ENCODE measurements at places on chromosomes 1 and 21. TPM values are rescaled to one million over a fixed set of nuclear protein-coding genes. Genes with fewer than 3 reads are reported as not detected.

- H3K4me1 ChIP-seq: no peaks in the 10 kb centered on the region
- no peaks in the 10 kb centered on the region for H3K27me3 ChIP-seq
- no peaks in the 10 kb centered on the region for H3K36me3 ChIP-seq
- no peak overlapping the region for H3K27ac ChIP-seq
- no peak for DNase-seq
These were observed 30.1 kb downstream of the CAMK1G start for GRCh38 chr1:209613400-209614150.

DNA sequence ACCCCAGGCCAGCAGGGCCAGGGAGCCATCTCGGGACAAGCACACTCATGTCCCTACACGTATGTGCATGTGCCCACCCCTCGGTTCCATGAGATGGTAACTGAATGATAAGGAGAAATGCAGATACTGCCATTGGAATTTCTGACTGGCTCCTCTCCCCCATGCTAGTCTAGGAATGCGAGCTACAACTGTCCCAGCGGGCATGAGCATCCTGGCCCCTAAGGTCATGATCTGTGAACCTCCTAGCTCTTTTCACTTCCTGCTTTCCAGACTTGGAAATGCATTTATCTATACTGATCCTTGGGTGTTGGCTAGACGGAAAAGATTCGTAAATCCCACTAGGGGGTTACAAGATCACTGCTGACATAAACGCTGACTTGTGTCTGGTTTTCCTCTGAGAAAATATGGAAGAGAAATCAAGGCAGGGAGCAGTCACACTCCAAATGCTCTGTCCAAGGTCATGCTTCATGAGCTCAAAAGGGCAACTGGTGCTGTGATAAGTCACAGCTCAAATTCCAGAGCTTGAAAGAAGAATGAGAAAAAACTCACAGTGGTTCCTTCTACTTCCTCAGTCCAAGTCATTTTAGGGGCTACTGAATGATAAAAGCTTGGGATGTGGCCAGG is 49.8 kb downstream of the SLC45A1 start:
- H3K27ac ChIP-seq: no peak overlapping the region
- H3K27me3 ChIP-seq: no peaks in the 10 kb centered on the region
- peaks cover 24% of the 10 kb centered on the region for H3K4me1 ChIP-seq
- H3K4me3 ChIP-seq: no peak overlapping the region
- no peak for DNase-seq

GRCh38 chr1:234642428-234642827 is 32.5 kb upstream of the IRF2BP2 start:
- no peaks in the 10 kb centered on the region for H3K36me3 ChIP-seq
- no peak for DNase-seq
- H3K4me1 ChIP-seq: no peaks in the 10 kb centered on the region
- no peak overlapping the region for H3K4me3 ChIP-seq
- no peak overlapping the region for H3K27ac ChIP-seq

CEP85 gene
- total RNA-seq: 35.3 TPM

DNA sequence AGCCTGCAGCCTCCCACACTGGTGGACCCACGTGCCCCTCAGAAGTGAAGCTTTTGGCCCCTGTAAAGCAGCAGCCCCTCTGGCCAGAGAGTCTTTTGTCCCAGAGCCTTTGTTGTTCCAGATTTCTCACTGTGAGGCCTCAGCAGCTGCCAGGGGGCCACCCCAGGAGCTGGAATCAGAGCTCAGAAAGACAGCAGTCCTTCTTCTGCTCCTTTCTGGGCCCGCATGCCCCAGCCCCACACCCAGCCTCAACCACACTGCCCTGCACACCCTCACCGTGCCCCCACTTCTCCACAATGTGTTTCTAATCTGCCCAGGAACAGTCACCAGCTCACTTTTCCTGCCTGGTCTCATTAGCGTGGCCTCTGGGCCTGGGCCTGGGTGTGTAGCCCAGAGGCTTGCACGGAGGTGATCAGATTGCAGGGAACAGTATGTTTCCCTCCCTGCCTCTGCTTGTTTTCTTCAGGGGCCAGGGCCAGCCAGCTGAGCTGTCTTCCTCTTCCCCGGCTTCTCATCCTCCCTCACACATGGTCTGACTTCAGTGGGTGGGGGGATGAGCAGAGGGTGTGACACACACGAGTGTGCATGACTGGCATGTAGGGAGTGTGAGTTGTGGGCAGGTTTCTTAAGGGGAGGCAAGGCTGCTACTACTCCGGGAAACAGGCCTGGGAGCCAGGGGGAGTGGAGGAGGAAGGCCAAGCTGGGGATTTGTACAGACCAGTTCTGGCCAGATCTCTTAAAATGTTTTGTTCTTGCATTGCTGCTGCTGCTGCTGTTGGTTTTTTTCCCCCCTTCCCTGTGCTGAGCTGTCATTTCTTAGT is 82.5 kb upstream of the ZNF648 start:
- no peaks in the 10 kb centered on the region for H3K27me3 ChIP-seq
- H3K4me3 ChIP-seq: no peak overlapping the region
- no peak overlapping the region for H3K27ac ChIP-seq
- DNase-seq: no peak

CATSPERE gene
- total RNA-seq: 0.45 TPM

DNA sequence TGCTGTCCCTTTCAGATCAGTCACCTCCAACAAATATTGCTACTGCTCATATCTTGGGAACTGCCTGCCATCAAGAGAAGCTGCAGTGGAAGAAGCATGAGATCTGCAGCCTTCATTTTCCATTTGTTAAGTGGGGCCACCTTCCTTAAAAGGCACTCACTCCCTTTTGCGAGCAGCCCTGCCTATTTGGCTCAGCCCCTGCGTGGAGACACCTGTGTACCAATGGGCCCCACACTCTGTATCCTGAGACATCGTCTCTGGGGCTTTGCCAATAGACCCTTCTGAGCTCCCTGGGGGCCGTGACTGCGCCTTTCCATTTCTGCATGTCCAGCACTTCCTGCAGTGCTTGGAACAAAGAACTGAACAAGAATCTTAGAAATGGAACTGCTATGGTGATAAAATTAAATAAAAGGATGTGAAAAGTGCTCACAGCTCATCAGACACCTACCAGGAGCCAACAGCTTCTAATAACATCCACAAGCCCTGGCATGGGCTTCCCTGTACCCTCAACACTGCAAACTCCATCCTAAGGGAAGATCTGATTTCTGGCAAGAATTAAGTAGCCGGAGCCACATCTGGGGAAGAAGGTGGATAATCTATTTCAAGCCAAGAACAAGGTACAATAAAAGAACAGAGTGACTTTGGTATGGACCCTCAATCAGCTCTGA is 36.7 kb downstream of the PARP1 start:
- peaks cover 56% of the 10 kb centered on the region for H3K36me3 ChIP-seq
- no peak overlapping the region for H3K4me3 ChIP-seq
- H3K27ac ChIP-seq: no peak overlapping the region
- no peak for DNase-seq

GRCh38 chr1:186738926-186739325 is 58.7 kb upstream of the PTGS2 start:
- H3K27ac ChIP-seq: no peak overlapping the region
- H3K4me1 ChIP-seq: no peaks in the 10 kb centered on the region
- no peak for DNase-seq
- H3K36me3 ChIP-seq: no peaks in the 10 kb centered on the region
- H3K4me3 ChIP-seq: no peak overlapping the region

FMO5 gene
- total RNA-seq: 0.34 TPM

GRCh38 chr1:206117151-206117948 is at the start of gene AVPR1B:
Gene AVPR1B, minus strand, starts transcription at chr1:206117388. Its CDS starts 498 bp downstream, at chr1:206116890.
- no peaks in the 10 kb centered on the region for H3K36me3 ChIP-seq
- peaks cover 25% of the 10 kb centered on the region for H3K27me3 ChIP-seq
- DNase-seq: peak; percentile 75
- peak within 1 kb of the TSS; percentile 54 for H3K4me3 ChIP-seq

DNA sequence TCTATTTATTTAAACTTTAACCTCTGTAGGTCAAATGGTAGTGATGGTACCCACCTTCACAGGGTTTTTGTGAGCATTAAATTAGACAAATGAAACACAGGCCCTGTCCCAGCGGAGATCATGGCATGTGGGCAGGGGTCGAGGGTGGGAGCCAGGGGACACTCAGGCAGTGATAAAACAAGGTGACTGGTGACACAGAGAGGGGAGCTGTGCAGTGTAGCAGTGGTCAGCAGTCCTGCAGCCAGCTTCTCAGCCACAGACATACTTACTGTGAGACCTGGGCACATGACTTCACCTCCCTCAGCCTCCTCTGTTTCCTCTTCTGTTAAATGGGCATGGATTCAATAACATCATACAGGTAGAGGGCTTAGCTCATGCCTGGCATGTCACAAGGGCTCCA is 44.9 kb downstream of the SRRM1 start:
- no peaks in the 10 kb centered on the region for H3K4me1 ChIP-seq
- H3K4me3 ChIP-seq: no peak overlapping the region
- no peaks in the 10 kb centered on the region for H3K27me3 ChIP-seq
- no peak for DNase-seq
- no peaks in the 10 kb centered on the region for H3K36me3 ChIP-seq

- DNase-seq: no peak
- no peaks in the 10 kb centered on the region for H3K27me3 ChIP-seq
- H3K36me3 ChIP-seq: no peaks in the 10 kb centered on the region
- H3K4me1 ChIP-seq: no peaks in the 10 kb centered on the region
- no peak overlapping the region for H3K27ac ChIP-seq
- H3K4me3 ChIP-seq: no peak overlapping the region
These were observed 66.5 kb downstream of the ST3GAL3 start for GRCh38 chr1:43773821-43774220.

GRCh38 chr1:38567401-38567800 is 292.2 kb downstream of the RRAGC start:
- H3K36me3 ChIP-seq: no peaks in the 10 kb centered on the region
- H3K4me1 ChIP-seq: no peaks in the 10 kb centered on the region
- no peak overlapping the region for H3K27ac ChIP-seq
- no peak for DNase-seq

GRCh38 chr1:1427820-1428148 is 6.7 kb upstream of the ANKRD65 start:
- H3K27me3 ChIP-seq: no peaks in the 10 kb centered on the region
- H3K4me3 ChIP-seq: peak overlapping the region; percentile 62
- no peak for DNase-seq
- H3K36me3 ChIP-seq: no peaks in the 10 kb centered on the region
- no peak overlapping the region for H3K27ac ChIP-seq

MMEL1 gene
- total RNA-seq: not detected

GRCh38 chr1:165887877-165888551 is 60.6 kb downstream of the UCK2 start:
- no peak overlapping the region for H3K27ac ChIP-seq
- 0 out of 2 replicates have a peak, but pooled peaks cover 3% of the 10 kb centered on the region for H3K36me3 ChIP-seq
- H3K4me1 ChIP-seq: peaks cover 13% of the 10 kb centered on the region
- DNase-seq: no peak
- H3K27me3 ChIP-seq: no peaks in the 10 kb centered on the region

SLC39A1 gene
- 238 TPM for total RNA-seq

- peaks cover 4% of the 10 kb centered on the region for H3K4me1 ChIP-seq
- DNase-seq: no peak
- peaks cover 33% of the 10 kb centered on the region for H3K27me3 ChIP-seq
- no peaks in the 10 kb centered on the region for H3K36me3 ChIP-seq
These were observed 627 bp downstream of the RIIAD1 start for GRCh38 chr1:151721788-151722510.

RGS4 gene
- 0.74 TPM for total RNA-seq

- no peak overlapping the region for H3K4me3 ChIP-seq
- no peaks in the 10 kb centered on the region for H3K4me1 ChIP-seq
- no peaks in the 10 kb centered on the region for H3K36me3 ChIP-seq
These were observed 324.4 kb downstream of the AJAP1 start for GRCh38 chr1:4978660-4979390.

DNA sequence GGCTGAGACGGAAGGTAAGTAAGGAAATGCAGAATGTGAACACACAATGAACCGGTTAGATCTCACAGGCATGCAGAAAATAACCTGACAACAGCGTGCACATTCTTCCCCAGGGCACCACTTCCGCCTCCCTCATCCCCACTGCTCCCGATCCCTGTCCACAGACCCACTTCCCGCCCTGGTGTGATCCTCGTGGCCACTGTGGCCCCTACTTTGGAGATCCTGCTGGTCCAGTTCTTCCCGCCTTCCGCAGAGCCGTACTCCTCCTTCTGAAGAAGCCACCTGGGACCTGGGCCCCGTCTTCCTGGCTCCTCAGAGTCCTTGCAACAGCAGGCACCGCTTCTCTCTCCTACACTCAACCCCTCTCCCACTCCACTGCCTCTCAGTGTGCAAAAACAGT is 1.4 kb upstream of the GSTM4 start:
- no peaks in the 10 kb centered on the region for H3K27me3 ChIP-seq
- no peak overlapping the region for H3K27ac ChIP-seq
- H3K36me3 ChIP-seq: no peaks in the 10 kb centered on the region
- no peak overlapping the region for H3K4me3 ChIP-seq
- H3K4me1 ChIP-seq: no peaks in the 10 kb centered on the region
